ENCODE measurements at places on chromosomes 2 and 18. TPM values are rescaled to one million over a fixed set of nuclear protein-coding genes. Genes with fewer than 3 reads are reported as not detected.

The SERPINB13 gene
- not detected for total RNA-seq

The LOXL3 gene
- 14.8 TPM for total RNA-seq

DNA sequence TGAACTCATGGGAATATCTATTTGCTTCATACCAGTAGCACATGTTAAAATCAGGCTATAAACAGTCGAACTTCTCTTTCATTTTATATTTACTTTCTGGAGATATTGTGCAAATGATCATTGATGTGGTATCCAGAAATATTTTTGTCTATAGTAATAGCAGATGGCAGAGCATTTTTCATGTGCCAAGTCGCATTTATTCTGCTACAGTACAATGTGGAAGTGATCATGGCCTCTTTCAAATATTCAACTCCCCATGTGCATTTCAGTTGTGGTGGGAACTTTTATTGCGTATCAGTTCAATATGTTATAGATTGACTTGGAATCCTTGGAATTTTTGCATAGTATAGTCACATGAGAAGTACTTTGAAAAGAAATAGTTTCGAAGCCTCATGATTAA is 57.4 kb downstream of the RHBDD1 start:
- DNase-seq = no peak

The DUSP2 gene
- 0.24 TPM for total RNA-seq

DNA sequence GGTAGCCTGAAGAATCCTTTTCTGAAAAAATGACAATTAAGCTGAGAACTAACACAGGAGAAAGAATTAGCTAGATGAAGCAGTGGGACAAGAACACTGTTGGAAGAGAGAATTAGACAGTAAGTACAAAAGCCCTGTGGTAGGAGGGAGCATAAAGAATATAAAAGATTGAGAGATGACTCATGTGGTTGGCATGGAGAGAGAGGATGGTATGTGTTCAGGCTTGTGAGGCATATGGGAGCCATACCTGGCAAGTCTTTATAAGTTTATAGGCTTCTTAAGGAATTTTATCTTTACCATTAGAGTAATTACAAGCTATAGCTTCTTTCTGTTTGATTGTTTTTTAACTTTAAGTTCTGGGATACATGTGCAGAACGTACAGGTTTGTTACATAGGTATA is 325.0 kb downstream of the ARL6IP6 start:
- DNase-seq = no peak

DNA sequence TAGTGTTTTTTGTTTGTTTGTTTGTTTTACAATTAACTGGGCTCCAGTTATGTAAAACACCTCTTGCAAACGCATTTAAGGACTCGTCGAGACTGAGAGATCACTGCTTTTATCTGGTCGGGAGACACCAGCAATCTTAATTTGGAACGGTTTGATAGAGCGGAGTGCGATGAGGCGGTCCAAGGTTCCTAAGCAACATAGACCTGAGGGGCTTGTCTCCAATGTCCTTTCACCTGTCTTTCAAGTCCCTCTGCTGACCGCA is 729 bp upstream of the SELENOI start:
- no peak for DNase-seq

DNA sequence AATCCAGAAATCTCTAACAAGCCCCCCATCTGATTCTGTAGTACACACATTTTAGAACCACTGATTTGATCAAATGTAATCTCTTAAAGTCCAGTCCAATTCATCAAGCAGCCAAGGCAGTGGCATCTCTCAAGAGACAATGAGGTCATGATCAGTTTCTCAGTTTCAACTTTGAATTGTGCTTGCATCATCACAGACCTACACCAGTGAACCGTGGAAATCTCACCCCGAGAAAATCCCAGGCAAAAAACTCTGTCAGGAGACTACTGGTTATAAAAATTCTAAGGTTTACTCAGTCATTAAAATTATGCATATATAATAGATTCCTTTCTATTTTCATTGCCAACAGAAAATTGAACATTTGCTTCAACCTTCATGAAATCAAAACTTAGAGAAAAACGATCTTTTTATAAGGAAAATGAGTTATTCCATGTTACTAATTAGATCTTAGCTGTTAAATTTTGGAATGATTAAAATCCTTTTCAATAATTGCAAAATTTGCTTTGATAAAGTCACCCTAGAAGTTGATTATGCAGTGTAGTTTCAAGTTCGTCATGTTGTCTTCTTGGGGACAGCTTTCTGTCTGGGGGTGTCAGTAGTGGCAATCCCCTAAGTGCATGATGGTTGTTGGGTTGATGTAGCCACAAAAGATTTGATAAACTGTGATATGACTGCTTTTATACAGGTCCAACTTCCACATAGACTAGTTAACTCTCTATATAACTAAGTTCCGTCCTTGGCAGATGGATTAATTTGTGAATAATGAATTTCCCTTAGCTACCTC is 235.0 kb downstream of the CAMKMT start:
- DNase-seq = no peak

- no peak for DNase-seq
These were observed 6.7 kb upstream of the SMARCAL1 start for GRCh38 chr2:216405588-216405987.

- DNase-seq = no peak
These were observed 145.2 kb upstream of the TPO start for GRCh38 chr2:1268034-1268433.

The PXDN gene
- 310 TPM for total RNA-seq

The CRYGC gene
- not detected for total RNA-seq

- DNase-seq = no peak
These were observed 186.8 kb downstream of the RPRM start for GRCh38 chr2:153291718-153292117.

Data from SJSA1 (cell line).